ENCODE measurements at places on chromosomes 3 and 15.
A peak's percentile ranks its signal among the peaks of the same experiment; 100 is the strongest.

- DNase-seq, result peak; percentile 39
Measured at GRCh38 chr15:71634820-71635560, 175.4 kb upstream of the NR2E3 start.

DNA sequence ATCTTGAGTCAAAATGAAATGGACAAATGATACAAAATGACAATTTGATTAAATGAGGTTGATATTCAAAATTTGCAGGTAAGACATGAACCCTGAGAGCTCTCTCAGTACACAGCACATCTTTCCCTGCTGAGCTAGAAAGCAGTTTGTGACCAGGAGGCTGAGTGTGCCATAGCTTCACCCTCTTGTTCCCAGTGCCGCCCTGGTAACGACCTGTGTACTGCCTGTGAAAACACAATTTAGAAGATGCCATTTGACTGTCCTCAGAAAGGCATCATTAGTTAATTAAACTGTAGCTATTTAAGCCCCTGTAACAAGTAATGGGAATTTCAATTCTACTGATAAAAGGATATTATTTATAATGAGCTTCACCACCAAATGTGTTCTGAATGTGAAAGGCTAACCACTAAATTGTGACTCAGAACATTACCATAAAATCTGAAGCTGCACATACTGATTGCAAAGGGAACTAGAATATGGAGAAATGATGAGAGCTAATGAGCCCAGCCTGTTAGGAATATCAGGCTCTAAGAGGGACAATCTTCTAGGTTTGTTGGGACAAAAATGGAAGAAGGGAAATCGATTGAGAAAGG is 212.9 kb upstream of the ARPP21 start:
- DNase-seq, result no peak

- no peak for DNase-seq
Measured at GRCh38 chr15:57312318-57313133, 63.8 kb upstream of the CGNL1 start.

DNA sequence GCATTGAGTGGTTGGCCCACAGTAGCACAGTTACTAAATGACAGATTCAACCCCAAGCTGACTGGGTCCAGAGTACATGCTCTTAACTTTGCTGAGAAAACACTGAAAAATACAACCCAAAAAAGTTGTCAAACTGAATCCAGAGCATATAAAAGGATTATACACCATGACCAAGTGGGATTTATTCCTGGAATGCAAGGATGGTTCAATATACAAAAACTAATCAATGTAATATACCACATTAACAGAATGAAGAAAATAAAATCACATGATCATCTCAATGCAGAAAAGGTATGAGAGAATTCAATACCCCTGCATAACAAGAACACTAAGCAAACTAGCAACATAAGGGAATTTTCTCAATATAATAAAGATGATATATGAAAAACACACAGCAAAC is 98.5 kb downstream of the STAG1 start:
- DNase-seq, result no peak

- no peak for DNase-seq
Measured at GRCh38 chr3:135844386-135844785, 121.1 kb upstream of the PPP2R3A start.

- no peak for DNase-seq
Measured at GRCh38 chr3:159196359-159196758, 394.5 kb downstream of the MFSD1 start.

DNA sequence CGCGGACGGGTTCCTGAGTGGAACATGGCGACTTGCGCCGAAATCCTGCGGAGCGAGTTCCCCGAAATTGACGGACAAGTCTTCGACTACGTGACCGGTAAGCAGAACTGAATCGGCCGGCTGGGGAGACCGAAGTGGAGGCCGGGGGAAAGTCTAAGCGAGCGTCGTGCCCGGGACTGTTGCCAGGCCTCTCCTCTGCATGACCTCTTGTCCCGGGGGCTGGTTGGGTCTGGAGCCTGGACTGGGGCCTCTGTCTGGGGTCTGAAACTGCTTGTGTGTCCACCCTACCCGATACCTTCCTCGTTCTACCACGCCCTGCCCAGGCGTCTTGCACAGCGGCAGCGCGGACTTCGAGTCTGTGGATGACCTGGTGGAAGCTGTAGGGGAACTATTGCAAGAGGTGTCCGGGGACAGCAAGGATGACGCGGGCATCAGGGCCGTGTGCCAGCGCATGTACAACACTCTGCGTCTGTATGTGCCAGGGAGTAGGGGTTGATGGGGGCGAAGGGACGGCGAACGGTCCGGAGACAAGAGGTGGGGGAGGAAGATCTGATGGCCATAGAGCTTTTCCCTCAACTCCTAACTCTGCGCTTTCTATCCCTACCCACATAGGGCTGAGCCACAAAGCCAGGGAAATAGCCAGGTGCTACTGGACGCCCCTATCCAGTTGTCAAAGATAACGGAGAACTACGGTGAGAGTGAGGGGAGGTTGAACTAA is at the start of gene ABCF3:
Gene ABCF3 (plus strand): TSS at position 16 of the 718 bp plus-strand sequence. CDS start 9 bp downstream, at position 25.
- no peak for DNase-seq

DNA sequence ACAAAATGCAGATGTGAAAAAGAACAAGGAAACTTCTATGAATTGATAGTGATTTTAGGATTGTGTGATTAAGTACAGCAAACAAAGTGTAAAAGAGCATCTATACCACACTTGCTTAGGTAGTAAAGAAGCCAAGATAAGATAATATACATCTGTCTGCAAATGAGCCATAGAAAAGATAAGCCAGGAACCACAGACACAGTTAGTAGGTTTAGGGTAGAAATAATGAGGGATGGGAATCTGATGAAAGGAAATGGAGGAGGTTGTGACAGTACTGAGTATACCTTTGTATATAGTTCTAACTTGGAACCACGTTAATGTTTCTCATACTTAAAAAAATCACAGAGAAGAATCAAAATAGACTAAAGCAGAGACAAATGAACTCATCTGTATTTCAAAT is 54.0 kb downstream of the TCF12 start:
- DNase-seq, result no peak

- DNase-seq, result no peak
Measured at GRCh38 chr3:192875971-192876565, 41.6 kb downstream of the MB21D2 start.

Data from fibroblast of skin of left biceps (primary cell).